HCEC 1CT (cell line): ENCODE measurements at places on chromosomes 1 and 21.

GRCh38 chr1:216549796-216550195, 126.5 kb upstream of the USH2A start:
- no peak for DNase-seq

- DNase-seq = no peak
Observed at GRCh38 chr1:226401355-226402303, 6.3 kb downstream of the PARP1 start.

GRCh38 chr21:41635874-41636273, 127.9 kb upstream of the TMPRSS2 start:
- no peak for DNase-seq

- no peak for DNase-seq
Observed at GRCh38 chr1:229561141-229561540, 2.6 kb upstream of the ABCB10 start.

DNA sequence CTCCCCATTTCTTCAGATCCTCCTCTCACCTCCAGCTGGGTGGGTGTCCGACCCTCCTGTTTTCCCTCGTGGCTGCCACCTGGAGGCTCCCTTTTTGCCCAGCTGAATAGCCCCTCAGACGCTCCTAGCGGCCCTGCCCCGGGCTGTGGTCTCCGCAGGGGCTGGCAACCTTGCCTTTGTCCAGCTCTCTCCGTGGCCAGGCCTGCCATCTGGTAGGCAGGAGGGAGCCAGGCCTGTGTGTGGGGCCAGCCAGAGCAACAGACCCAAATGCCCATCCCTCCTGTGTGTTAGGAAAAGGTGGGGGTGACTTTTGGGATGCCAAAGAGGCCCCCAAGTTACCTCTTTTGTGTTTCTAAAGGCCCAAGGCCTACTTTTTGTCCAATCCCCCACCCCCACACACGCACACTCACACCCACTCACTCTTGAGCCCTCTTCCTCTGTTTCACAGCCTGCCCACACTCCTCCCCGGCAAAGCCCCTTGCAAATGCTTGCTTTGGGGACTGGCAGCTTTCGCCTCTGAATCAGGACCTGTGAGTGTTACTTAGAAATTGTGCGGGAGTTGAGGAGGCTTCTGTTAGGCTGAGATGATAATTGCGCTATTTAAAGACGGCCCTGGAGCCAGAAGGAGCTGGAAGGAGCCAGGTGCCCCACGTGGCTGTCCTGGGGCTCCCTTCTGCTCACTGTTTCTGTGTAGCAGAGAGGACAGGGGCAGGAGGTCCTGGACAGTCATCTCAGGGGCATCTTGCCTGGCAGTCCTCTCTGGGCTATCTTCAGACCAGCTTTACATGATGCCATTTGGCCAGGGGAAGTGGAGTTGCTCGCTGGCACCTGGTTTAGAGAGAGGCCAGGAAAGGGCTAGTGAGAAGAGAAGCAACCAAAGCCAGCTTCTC, 9.1 kb downstream of the PPFIA4 start:
- no peak for DNase-seq

DNA sequence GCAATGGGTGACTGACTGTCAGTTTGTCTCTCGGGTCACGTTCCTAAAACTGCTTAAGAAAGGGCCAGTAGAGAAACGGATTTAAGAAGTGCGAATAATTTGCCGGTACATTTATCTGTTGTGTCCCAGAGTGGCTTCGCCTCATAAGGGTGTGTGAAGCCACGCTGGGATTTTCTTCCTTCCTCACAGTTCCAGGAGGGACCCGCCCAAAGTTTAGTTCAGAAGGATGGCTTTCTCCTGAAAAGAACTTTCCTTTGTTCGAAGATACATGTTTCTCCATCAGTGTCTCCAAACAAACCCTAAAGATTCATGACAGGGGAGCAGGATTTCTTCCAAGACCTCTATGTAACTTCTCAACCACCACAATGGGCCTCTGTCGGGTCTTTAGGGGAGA, 49.8 kb downstream of the ADAMTS1 start:
- no peak for DNase-seq

DNA sequence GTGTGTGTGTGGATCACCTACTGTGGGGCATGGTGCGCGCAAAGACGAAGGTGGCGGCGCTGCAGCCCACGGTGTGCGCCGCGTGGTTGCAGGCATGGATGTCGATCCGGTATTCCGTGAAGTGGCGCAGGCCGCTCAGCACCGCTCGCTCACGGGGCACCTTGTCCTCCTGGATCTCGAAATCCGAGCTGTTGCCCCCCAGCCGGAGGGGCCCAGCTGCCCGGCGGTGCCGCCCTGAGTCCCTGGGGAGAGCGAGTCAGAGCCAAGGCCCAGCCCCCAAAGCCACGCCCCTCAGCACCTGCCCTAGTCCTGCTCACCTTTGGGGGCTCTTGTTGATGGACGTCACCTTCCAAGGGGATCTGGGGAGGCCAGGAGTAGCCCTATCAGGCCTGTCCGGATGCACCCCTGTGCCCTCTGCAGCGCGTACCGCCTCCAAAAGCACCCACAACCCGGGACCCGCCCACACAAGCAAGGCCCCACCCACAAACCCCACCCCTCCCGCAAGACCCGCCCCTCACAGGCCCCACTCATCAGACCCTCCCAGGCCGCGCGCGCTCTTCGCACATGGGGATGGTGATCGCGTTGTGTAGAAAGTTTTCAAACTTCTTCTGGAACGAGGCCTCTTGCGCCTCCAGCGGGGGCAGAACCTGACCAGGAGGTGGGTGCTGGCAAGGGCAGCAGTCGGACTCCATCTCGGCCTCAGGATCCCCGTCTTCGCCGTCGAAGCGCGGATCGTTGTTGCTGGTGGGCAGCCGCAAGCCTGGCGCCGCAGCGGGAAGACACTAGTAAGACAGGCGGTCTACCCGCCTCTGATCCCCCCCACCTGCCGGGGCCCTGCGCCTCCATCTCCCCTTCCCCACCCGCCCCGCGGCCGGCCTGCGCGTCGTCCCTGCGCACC, 13.6 kb downstream of the INSRR start:
- no peak for DNase-seq

DNA sequence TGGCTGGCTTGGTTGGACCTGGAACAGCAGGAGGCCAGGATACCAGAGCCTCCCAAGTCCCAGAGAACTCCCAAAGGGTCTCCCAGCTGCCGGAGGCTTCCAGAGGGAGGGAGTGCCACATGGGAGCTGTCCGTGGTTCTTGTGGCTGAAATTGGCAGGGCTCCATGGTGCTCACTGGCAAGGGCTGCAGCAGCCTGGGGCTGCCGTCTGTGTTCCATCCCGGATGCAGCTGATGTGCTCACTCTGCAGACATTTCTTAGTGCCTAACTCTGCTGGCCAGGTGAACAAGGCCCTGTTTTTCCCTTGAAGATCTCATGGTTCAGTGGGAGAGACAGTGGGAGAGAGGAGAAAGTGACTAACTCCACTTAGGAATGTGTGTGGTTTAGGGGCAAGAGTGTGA, 261.1 kb downstream of the CAMTA1 start:
- peak; percentile 1 for DNase-seq

DNA sequence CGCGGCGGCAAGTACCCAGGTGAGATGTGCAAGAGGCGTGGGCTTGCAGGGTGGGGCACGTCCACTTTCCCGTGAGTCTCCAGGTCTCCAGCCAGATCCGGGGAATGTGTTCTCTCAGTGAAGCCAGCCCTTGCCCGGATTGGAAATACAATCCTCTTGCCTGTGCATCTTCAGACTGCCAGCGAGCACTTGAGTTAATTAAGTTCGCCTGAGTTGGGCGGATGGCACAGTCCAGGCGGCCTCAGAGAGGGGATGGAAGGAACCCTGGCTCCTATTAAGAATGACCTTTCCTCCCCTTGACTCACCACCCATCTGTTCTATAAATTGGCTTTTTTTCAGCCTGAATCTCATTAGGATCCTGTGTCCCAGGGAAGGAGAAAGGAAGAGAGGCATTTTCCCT, 33.3 kb upstream of the CNTN2 start:
- no peak for DNase-seq

GRCh38 chr21:16577975-16578374, 848.2 kb downstream of the USP25 start:
- DNase-seq = no peak

GRCh38 chr1:18957532-18958300, 1.2 kb upstream of the IFFO2 start:
- DNase-seq = no peak
